ENCODE measurements at places on chromosomes 16 and 17.

GRCh38 chr16:2761472-2761871 is 9.0 kb downstream of the SRRM2 start:
- no peak for DNase-seq

- DNase-seq: no peak
Observed at GRCh38 chr17:64779376-64780095, 117.4 kb upstream of the SMURF2 start.

DNA sequence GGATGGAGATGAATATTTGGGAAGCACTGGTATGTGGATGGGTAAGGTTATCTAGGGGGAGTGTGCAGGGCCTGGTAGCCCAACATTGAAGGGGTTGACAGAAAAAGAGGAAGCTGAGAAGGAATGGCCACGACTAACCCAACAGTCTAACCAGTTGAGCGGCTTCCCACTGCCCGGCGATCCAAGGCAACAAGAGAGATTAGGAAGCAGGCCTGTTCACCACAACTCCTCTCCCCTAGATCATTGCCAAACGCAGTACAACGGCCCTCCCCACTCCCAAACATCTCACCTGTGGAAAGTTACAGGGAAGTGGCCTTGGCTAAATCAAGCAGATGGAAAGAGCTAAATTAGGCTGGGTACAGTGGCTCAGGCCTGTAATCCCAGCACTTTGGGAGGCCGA is 11.2 kb upstream of the RANGRF start:
- no peak for DNase-seq

- no peak for DNase-seq
Observed at GRCh38 chr16:27429330-27429871, 27.4 kb downstream of the IL21R start.

DNA sequence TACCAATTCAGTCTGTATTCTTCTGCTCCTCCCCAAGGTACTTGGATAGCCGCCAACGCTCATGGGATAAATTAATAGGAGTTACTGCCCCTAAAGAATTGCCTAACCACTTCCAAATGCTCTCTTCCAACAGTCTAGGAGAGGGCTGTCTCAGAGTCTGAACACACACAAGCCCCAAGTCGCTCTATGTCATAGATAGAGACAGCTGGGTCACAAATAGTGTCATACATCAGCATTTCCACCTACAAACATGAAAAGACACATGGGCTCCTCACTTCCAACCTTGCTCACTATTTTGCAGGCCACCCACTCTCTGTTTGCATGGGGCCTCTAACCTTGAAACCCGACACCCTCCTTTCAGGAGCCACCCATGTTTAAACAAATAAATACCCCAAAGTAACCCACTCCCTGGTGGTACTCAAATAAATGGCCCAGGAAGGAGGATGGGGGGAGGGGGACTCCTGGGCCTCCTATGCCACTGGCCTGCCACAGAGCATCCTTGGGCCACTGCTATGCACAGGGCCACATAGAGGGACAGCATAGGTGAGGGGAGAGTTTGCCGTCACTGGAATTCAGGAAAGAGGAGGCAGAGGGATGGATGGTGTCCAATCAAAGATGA is 265.9 kb downstream of the SOX9 start:
- DNase-seq: no peak

DNA sequence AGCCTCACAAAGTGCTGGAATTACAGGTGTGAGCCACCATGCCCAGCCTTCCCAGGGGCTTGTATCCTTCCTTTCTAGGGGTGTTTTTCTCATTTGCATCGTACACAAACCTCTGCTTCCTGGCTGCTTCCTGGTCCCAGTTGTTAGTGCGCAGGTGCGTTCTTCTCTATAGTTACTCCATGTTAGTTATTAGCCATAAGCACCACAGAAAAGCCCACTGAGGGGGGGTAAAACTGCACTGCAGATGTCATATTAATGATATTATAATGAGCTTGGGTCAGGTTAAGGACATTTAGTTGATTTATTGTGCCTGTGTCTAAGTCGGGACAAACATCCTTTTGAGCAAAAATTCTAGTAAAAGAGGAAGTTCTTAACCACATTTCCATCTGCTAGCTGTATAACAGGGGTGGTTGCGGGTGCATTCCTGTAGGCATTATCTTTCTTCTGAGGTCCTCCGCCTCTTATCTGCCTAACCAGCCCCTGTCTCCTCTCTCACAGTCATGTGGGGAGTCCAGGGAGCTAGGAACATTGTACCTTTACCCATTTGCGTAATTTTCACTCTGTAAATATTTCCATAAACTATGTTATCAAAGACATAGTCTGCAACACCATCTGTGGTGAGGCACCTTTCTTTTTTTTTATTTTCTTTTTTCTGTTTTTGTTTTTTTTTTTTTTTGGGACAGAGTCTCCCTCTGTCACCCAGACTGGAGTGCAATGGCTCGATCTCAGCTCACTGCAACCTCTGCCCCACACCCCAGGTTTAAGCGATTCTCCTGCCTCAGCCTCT is 23.6 kb upstream of the ATF7IP2 start:
- peak; percentile 98 for DNase-seq

Measured in hematopoietic multipotent progenitor cell treated with erythropoietin and hydrocortisone succinate and interleukin-3 and kit ligand, for 8 days (in vitro differentiated cells).